ENCODE measurements at places on chromosomes 3 and 15. TPM values are rescaled to one million over a fixed set of nuclear protein-coding genes. Genes with fewer than 3 reads are reported as not detected.

The TXNRD3 gene
- 4.0 TPM for total RNA-seq

- DNase-seq, result no peak
Measured at GRCh38 chr15:75799190-75799589, 44.1 kb upstream of the UBE2Q2 start.

DNA sequence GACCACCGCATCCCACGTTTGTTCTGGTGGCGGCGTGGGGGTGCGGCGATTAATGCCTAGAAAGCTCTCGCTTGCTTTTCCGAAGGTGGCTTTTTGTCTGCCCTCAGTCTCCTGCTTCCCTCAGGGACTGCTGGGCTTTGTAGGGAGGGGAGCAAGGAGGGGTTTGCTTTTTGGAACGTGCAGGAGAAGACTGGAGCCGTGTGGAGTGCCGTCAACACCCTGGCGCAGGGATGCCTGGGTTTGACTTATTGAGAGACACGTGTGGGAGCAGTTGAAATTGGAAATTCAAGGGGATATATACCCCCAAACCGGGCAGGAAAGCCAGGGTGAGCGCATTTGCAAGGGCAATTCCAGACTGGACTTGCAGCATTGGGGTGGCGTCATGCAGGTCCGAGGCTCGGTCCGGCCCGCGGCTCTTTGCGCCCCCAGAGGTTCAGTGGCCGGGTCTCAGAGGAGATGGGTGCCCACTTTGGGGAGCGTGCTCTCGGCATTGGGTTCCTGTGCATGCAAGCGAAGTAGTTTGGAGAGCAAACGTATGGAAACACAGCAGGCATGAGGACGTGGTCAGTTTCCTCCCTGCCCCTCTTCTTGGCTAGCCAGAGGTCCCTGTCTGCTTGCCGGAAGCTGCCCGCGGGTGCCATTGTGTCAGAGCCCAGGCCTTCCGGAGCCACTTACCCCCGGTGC is 2.1 kb downstream of the EPHB1 start:
- DNase-seq, result no peak

The AQP9 gene
- not detected for total RNA-seq

The CHST2 gene
- 5.6 TPM for total RNA-seq

DNA sequence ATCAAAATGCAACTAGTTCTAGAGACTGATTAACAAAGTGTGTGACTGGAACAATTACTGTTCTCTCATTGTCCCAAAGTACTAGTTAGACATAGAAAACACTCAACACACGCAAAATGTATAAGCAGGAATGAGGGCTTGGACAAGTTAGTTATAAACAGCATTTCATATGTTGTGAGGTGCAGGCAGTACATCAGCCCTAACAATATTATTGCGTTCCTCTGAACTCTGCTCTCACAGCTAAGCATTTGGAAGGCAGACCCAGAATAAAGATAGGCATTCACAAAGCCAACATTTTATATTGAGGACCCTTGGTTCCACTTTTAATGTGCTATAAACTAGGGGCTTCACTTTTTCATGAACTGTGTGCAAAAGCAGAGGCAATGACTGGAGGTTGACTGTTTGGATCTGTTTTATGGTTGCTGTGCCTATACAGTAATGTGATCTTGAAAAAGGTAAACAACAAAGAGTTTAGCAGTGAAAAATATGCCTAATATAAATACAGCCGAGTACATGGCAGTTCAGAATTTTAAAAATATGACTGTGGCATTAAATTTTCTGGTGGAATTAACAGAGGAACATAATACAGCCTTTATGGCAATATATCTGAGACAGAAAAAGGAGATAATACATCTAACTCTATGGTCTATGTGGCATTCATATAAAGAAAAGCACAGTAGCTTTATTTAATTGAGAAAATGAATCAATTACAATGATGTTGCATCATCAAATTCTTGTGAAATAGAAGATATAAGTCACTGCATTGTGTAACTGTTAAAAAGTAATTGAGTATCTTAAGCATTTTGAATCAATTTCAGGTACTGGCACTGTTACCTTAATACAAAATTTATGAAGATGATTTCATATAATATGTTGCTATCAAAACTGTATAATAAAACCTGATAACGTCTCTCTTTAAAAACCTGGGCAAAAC is 80.0 kb upstream of the SKOR1 start:
- DNase-seq, result no peak

The CFAP92 gene
- 0.49 TPM for total RNA-seq

GRCh38 chr3:65953881-65954733 is 84.6 kb downstream of the MAGI1 start:
- no peak for DNase-seq

DNA sequence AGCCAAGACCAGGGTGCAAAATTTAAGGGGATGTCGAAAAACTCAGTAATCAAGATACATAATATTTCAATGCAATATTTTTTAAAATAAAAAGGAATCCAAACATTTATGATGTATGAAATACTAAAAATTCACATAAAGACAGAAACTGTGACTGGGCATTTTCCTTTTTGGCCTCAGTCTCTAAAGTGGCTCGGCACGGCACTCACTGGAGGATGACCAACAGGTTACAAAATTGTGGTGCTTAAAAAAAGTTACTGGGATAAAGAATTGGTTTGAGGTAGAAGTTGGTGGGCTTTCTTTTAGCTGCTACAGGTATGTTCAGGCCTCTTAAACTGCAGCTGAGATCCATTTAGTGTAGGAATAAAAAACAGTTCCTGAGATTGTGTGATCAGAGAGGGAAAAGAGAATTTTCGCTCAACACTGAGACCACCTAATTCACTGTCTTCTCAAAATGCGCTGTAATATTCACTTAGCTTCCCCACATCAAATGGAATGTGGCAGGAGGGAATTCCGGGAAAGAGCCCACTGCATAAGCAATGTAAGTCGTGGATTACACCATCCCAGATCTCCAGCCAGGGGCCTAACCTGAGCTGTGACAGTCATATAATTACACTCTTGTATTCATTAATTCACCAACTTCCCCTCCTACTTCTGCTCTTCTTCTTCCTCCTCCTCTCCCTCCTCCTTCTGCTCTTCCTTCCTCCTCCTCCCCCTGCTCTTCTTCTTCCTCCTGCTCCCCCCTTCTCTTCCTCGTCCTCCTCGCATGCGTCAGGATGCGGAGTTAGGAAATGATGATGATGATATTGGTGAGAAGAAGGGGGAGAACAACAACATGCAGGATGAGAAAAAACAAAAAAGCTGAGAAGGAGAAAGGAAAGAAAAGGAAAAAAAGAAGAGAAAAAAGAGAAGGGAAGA is 45.9 kb downstream of the HES1 start:
- DNase-seq, result no peak

The FGD5 gene
- 0.53 TPM for total RNA-seq

All from T-cell (primary cell).